ENCODE measurements at places on chromosomes 13 and 19.
A peak's percentile ranks its signal among the peaks of the same experiment; 100 is the strongest.

GRCh38 chr19:12749938-12750521, 1.6 kb upstream of the BEST2 start:
- peak; percentile 55 for DNase-seq

GRCh38 chr19:56681702-56682101, 10.1 kb upstream of the ZNF835 start:
- DNase-seq: no peak

- no peak for DNase-seq
Measured at GRCh38 chr19:6802336-6803035, 30.0 kb downstream of the VAV1 start.

GRCh38 chr13:51346397-51346796, 6.9 kb downstream of the SERPINE3 start:
- no peak for DNase-seq

DNA sequence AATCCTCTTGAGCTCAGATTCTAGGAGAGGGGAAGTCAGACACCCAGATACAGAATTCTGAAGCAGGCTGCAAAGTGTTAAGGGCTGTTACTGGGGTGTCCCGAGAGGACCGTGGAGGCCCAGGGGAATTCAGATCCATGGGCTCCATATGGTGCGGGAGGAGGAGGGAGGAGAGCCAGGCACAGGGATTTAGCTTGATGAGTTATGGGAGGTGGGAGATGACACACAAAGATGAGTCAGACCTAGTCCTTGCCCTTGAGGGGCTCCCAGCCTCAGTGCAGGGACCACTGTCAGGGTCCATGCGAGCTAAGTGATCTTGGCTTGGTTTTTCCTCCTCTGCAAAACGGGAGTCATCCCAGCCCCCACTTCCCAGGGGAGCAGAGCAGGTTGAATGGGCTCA, 14.4 kb upstream of the GIPR start:
- no peak for DNase-seq

- no peak for DNase-seq
Measured at GRCh38 chr13:48489666-48490065, 43.2 kb downstream of the RCBTB2 start.

GRCh38 chr19:5397804-5398692, 57.2 kb upstream of the ZNRF4 start:
- peak; percentile 38 for DNase-seq

DNA sequence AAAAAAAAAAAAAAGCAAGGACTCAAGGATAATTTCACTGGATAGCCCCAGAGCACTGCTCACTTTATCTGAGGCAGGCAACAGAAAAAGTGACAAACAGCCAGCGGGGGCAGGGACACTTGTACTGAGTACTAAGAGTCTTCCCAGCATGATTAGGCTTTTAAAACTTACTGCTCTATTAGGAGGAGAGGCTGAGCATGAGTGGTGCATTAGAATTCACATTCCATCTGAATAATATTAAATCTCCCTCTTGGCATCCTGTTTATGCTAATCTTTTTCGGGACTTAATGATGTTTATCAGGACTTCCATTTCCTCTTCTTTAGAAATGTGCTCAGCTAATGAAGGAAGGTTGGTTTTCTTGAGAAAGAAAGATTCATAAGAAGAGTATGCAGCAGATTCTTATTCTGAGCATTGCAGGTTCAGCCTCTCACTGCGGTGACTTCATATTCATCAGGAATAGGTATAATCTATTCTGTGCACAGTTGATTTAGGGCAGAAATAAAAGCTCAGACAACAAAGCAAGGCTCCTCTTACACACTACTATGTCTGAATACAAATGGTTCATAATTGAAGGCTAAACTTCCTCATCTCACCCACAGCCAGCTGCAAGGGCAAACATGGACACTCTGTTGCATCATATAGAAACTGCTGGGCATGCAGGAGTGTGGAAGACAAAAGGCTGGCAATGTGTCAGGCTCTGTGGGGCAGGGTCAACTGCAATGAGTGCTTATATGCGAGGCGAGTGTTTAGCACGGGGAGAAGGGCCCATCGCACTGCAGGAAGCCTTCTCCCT, 107.0 kb downstream of the KL start:
- no peak for DNase-seq

DNA sequence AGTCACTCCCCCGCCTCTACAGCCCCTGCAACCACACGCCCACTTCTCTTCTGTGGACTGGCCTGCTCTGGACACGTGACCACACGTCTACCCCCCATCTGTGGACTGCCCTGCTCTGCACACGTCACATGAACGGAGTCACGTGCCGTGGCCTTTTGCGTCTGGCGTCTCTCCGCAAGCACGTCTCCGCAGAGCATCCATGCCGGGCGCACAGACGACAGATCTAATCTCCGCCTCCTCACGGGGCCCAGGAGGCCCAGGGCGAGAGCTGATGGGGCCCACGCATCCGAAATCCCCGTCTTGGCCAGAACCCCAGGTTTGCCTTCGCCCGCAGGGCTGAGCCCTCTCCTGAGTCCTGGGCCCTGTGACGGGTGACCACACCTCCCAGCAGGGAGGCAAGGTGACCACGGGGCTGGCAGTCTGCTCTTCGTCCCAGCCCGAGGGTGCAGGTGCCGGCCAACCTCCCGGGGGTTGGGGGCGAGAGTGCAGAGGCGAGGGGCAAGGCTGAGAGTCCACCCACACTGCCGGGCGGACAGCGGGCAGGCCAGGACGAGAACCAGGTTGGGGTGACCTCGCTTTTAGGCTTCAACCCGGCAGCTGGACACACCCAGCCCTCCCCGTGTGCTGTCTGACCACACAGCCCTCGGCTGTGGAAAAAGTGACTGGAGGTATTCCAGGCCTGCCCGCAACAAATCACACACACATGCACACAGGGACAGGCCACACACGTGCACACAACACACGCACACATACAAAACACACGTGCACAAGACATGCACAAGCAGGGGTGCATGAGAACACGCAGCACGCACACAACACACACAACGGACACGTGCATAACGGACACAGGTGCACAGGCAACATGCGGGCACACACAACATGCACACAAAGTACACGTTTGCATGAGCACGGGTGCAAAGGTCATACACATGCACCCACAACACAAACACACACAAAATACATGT, 3.9 kb downstream of the SBNO2 start:
- DNase-seq: no peak

GRCh38 chr19:45254044-45254531, 3.0 kb downstream of the MARK4 start:
- no peak for DNase-seq

DNA sequence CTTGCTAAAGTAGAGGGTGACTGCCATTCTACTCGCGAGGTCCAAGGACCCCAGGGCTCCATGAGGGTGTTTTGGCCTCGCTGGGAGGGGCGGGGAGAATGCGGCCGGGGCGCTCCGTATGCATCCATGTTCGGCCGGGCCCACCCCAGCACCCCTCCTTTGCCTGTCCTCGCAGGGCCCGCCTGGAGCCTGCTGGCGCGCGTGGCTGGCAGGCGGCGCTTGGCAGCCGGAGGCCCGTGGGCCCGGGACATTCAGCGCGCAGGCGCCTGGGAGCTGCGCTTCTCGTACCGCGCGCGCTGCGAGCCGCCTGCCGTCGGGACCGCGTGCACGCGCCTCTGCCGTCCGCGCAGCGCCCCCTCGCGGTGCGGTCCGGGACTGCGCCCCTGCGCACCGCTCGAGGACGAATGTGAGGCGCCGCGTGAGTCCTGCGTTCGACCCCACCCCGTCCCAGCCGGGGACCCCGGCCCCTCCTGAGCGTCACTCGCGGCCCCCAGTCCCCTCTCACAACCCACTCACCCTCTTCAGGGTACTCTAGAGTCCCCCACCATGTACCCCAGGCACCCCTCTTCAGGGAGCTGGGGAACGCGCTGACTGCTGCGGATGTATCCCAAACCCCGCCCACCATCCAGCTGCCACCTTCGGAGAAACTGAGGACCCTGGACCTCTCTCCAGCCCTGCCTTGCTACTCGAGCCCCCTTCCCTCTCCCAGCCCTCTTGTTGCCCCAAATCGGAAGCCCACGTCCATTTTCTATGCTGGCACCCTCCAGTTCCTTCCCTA, 4.1 kb downstream of the DLL3 start:
- DNase-seq: peak; percentile 92

DNA sequence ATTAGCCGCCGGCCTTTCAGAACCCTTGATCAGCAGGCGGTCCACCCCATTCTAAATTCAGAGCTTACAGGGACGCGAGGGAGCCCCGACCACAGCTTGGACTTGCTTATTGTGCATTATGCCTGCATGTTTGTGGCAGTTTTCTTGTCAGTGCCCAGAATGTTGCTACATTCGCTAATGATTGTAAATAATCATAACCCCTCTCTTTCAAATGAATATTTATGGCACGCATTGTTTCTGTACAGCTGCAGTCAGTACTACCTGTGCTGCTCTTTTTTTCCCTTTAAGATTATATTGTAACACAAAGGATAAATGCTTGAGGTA, 321 bp upstream of the VPS36 start:
- no peak for DNase-seq

GRCh38 chr13:98434060-98434459, 142.8 kb downstream of the STK24 start:
- no peak for DNase-seq

DNA sequence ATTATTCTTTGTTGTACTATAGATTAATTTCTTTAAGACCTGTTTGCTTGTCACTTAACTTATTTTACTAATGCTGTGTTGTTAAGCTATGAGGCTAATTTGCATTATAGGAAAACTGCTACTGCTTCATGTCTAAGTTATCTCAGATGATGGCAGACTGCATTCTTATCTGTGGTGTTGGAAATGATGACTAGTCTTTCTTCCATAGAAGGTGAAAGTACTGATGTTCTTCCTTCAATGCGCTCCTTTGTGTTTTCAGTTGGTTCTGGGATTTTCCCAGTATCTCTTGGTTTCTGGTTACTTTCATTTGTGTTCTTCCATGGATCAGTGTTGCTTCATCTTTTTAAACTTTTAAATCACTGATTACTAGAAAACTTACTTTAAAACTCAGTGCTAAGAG, 46.9 kb downstream of the TPP2 start:
- DNase-seq: no peak

DNA sequence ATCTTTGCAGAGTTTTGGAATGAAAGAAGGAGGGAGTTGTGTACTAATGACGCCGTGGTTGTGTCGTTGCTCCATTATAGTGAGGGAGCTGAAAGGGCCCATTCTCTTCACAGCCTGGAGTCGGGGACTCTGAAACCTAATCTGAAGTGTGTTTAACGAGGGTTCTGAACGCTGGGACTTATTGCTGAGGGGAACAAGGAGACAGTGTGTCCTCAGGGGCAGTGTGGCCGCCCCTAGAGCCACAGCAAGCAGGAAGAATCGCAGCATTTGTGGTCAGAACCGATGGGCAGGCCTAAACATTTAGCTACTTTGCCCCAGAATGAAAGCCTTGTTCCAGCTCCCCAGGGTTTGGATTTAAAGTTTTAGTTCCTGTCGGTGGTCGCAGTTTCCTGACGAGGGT, 156.4 kb upstream of the RNF113B start:
- DNase-seq: no peak

DNA sequence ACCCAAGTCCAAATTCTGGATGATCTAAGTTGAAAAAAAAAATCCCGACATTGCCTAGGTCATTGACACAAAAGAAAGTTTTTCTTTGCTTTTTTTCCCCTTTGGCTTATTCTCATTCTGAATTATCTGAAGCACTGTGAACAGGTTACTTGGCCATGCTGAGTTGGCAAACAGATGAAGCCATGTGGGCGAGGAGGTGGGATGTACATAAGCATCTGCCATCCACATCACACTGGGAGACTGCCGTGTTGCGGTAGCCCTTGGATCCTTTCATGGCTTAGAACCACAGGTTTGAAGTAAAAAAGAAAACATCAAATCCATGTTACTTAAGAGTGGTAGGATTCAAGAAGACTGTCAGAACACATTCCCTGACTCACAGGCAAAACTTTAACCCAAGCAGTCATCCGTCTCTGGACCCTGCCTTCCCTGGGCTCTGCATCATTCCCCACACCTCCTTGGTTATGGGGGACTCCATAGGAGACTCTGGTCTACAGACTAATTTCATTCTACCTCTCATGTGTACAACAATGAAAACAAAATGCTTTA, 242.5 kb upstream of the SERP2 start:
- DNase-seq: no peak

DNA sequence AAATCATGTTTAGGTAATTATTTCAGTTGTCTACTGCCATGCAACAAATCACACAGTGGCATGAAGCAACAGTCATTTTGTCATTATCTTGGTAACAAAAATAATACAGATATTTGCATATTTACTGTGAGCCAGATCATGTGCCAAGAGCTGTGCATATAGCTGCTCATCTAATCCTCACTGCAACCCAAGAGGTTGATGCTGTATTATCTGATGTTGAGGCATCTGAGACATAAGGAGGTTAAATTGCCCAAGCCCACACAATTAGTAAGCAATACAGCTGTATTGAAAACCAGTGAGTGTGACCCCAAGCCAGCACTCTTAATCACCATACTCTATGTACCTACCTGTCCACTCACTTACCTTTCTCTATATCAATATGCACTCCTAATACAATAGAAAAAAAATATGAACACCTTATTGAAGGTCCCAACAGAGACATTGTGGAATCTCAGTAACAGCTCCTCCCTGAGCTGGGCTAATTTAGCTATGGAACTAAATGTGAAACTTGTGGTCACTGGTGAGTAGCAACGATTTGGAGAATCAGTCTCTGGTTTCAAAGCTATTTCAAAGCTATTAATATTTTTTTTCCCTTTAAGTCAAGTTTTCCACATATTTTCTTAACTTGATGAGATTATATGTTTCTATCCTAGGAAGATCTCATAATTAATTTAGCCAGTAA, 185.2 kb downstream of the KLF12 start:
- no peak for DNase-seq

DNA sequence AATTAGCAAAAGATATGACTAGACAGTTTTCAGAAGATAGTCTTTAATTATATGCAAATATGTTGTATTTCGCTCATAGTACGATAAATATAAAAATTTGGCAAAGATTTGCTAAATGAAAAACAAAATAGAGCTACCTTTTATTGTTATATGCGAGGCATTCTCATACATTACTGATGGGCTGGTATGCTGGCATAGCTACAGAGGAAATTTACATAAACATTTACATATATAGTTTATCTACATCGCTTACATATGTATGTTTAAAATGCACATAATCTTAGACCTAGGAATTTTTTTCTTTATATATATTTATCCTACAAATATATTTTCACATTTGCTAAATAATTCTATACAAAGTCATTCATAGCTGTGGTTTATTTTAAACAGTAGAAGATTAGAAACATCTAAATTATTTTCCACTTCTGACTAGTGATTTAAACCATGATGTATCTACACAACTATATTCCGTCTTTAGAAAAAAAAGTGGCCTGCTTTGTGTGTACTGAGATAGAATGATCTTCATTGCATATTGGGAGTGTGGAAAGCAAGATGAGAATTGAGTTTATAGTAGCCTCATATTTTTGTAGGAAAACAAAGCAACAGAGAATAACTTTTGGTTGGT, 1345.0 kb upstream of the SLC10A2 start:
- DNase-seq: no peak

DNA sequence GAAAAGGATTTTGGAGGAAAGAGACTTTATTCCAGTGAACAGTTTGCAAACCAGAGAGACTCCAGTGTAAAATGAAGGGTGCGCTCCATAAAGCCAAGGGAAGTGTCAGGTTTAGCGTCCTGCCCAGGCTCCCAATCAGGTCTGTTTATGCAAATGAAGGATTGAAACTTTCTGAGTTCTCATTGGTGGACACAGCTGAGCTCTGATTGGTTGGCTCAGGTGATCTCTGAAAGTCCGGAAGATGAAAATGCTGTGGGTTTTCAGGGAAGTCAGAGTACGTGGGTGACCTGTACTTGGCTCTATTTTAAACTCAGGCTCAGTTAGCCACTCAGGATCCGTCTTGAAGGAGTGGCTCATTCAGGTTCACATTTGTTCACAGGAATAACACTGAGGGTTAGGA, 28.7 kb upstream of the CD33 start:
- DNase-seq: no peak
